ENCODE measurements at places on chromosomes 4 and X.

- no peak for DNase-seq
Observed at GRCh38 chr4:44623676-44624075, 27.7 kb downstream of the YIPF7 start.

DNA sequence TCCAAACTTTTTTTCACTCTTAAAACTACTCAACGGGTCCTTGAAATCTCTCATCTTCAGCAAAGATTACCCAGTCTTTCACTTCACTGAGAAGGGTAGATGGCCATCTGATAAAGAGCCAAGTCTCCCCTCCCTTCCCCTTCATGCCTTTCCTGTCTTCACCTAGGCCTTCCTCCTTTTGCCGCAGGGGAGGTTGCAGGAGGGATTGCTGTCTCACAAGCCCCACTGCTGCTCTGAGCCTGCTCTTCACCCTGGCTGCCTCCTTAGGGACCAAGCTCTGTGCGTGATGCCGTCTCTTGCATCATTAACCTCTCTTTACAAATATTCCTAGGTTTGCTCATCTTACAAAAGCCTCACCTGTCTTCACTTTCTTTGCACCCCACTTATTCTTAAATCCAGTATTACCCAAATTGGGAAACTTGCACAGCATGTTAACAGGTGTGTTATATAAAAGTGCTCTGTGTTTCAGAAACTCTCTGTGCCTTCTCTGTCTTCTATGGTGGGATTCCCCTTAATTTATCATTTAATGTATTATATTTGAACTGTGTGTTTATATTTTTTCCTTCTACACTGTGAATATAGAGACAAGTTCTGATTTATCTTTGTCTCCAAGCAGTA, 3.8 kb downstream of the ZFX start:
- DNase-seq = peak; percentile 14

DNA sequence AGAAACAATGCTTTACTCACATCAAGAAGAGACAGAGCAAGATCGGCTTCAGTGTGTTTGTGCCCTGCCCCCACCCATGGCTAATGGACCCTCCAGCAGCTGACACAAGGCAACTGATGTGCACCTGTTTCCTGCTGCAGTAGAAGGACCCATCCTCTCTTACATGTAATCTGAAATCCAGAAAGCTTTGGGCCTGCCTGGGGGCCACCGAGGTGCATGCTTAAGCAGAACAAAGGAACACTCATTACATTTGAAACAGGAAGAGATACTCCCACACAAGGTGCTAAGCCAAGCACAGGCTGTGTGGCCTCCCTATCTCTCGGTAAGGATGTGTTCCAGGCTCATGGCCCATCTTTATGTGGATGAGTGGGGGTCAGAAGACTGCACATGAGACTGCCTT, 338.0 kb downstream of the SPOCK3 start:
- no peak for DNase-seq

GRCh38 chr4:168751263-168752225, 254.7 kb downstream of the PALLD start:
- DNase-seq = no peak

DNA sequence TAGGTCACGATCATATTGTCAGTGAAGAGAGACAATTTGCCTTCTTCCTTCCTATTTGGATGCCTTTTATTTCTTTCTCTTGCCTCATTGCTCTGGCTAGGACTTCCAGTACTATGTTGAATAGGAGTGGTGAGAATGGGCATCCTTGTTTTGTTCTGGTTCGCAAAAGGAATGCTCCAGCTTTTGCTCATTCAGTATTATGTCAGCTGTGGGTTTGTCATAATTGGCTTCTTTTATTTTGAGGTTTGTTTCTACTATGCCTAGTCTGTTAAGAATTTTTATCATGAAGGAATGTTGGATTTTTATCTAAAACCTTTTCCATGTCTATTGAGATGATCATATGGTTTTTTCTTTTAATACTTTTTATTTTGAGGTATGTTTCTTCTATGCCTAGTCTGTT, 152.3 kb upstream of the MAD2L1 start:
- no peak for DNase-seq

- DNase-seq = no peak
Observed at GRCh38 chr4:146485968-146486367, 35.8 kb downstream of the SLC10A7 start.

- no peak for DNase-seq
Observed at GRCh38 chr4:123350191-123350544, 46.4 kb upstream of the SPRY1 start.

Data from CD4-positive, alpha-beta T cell treated with Interleukin-2 at 100 ng/mL for 4 hours (primary cell).